ENCODE measurements at places on chromosomes 12 and 14.

GRCh38 chr12:93184672-93185368 lies 192.9 kb upstream of the NUDT4 start:
- no peak for DNase-seq

DNA sequence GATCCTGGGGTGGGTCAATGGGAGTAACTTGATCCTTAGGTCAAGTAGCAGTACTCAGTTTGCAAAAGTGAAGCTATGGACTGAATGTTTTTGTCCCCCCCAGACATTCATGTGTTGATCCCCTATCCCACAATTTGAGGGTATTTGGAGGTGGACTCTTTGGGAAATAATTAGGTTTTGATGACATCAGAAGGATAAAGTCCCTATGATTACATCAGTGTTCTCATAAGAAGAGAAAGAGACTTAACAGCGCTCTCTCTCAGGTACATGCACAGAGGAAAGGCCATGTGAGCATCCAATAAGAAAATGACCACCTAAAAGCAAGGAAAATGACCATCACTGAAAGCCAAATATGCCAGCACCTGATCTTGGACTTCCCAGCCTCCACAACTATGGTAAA lies 550.8 kb downstream of the FOXG1 start:
- DNase-seq: no peak

GRCh38 chr14:45246151-45246550 lies 6.9 kb downstream of the MIS18BP1 start:
- DNase-seq: no peak

GRCh38 chr14:29913566-29913965 lies 14.1 kb downstream of the PRKD1 start:
- no peak for DNase-seq

Data from SK-N-SH (cell line).